ENCODE measurements at places on chromosomes 16 and 17. TPM values are rescaled to one million over a fixed set of nuclear protein-coding genes. Genes with fewer than 3 reads are reported as not detected.
A peak's percentile ranks its signal among the peaks of the same experiment; 100 is the strongest.

GRCh38 chr16:88473666-88474534, 20.8 kb downstream of the ZFPM1 start:
- DNase-seq = no peak
- no peaks in the 10 kb centered on the region for H3K4me1 ChIP-seq
- no peak overlapping the region for H3K27ac ChIP-seq

- no peaks in the 10 kb centered on the region for H3K4me1 ChIP-seq
- H3K27me3 ChIP-seq = no peaks in the 10 kb centered on the region
- H3K27ac ChIP-seq = no peak overlapping the region
- H3K4me3 ChIP-seq = no peak overlapping the region
- DNase-seq = no peak
- H3K36me3 ChIP-seq = peaks cover 6% of the 10 kb centered on the region
These were observed 11.4 kb downstream of the ARSG start for GRCh38 chr17:68302666-68303065.

- peak within 1 kb of the TSS; percentile 99 for H3K27ac ChIP-seq
- DNase-seq = peak; percentile 100
- peaks cover 23% of the 10 kb centered on the region for H3K4me1 ChIP-seq
- peaks cover 62% of the 10 kb centered on the region for H3K36me3 ChIP-seq
- no peaks in the 10 kb centered on the region for H3K27me3 ChIP-seq
These were observed at the start of gene CTDNEP1 for GRCh38 chr17:7251661-7252175. Gene CTDNEP1, minus strand, starts transcription at chr17:7251734. Its CDS starts 438 bp downstream, at chr17:7251296.

GRCh38 chr17:68497885-68498319, 14.3 kb upstream of the PRKAR1A start:
- no peaks in the 10 kb centered on the region for H3K36me3 ChIP-seq
- no peak overlapping the region for H3K4me3 ChIP-seq
- DNase-seq = no peak
- H3K27ac ChIP-seq = no peak overlapping the region

DNA sequence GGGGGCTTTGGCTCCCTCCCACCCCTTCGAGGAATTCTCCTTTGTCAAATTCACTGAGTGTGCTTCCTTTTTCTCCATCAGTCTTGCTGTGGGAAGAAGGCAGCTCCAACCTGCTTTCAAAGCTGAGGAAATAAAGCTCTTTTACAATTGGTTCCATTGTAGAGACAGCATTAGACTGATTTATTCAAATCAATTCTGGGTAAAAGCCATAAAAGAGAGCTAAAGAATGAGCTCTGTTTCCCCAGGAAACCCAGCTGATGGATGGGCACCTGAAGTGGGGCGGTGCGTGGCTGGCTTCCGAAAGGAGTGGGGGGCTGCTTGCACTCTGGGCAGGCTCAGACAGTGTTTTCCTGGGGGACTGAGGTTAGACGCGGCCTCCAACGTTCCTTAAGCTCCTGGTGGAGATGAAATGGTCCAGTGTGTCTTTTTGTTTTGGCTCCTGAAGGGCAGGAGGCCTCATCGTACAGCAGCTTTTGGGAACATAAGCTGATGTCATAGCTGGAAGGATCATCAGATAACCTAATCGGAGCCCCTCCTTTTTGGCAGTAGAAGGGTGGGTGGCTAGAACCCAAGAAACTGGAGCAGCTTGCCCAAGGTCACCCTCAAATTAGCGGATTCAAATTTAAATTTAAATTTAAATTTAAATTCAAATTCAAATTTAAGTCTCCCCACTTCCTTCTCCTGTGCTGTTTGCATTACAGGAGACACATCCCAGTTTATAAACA, 128.5 kb upstream of the EEF2KMT start:
- no peak overlapping the region for H3K4me3 ChIP-seq
- no peaks in the 10 kb centered on the region for H3K27me3 ChIP-seq
- H3K36me3 ChIP-seq = no peaks in the 10 kb centered on the region
- H3K4me1 ChIP-seq = no peaks in the 10 kb centered on the region

GRCh38 chr17:55704401-55704800, 18.3 kb downstream of the TMEM100 start:
- H3K4me3 ChIP-seq = no peak overlapping the region
- DNase-seq = peak; percentile 23
- peaks cover 7% of the 10 kb centered on the region for H3K4me1 ChIP-seq
- no peaks in the 10 kb centered on the region for H3K36me3 ChIP-seq

DNA sequence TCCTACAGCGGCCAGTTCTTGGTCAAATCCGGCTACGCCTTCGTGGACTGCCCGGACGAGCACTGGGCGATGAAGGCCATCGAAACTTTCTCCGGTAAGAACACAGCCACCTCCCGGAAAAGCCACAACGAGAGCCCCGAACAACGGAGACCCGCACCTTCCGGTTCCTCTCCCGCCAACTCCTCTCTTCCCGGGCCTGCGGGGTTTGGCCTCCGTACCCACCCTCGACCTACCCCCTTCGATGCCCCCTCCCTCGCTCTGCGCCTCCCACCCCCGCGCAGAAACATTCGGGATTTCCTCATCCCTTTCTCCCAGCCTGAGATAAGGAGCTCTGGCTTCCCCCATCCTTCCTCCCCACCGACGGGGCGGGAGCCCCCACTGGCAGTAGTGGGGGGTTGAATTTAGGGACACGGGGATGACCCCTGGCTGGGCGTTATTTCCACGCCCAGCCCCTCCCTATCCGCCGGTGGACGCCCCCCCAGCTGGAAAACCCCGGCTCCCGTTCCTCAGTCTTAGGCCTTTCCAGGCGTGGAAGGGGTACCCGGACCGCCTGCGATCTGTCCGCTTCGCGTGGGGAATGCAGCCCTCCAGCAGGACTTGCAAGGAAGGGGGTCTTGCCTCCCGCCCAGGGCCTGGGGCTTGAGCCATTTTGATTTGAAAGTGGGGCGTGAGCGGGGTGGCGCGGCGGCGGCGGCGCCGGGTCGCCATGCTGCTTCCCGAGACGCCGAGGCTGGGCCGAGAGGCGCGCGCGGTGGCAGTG, 822 bp downstream of the IGF2BP1 start:
- H3K27ac ChIP-seq = no peak overlapping the region
- no peak for DNase-seq
- H3K4me1 ChIP-seq = no peaks in the 10 kb centered on the region
- peaks cover 93% of the 10 kb centered on the region for H3K27me3 ChIP-seq
- no peak overlapping the region for H3K4me3 ChIP-seq

- H3K4me3 ChIP-seq = no peak overlapping the region
- DNase-seq = peak; percentile 17
- peaks cover 4% of the 10 kb centered on the region for H3K27me3 ChIP-seq
- peaks cover 14% of the 10 kb centered on the region for H3K4me1 ChIP-seq
- peaks cover 4% of the 10 kb centered on the region for H3K36me3 ChIP-seq
These were observed 629.7 kb upstream of the KIF2B start for GRCh38 chr17:53193044-53193443.

DNA sequence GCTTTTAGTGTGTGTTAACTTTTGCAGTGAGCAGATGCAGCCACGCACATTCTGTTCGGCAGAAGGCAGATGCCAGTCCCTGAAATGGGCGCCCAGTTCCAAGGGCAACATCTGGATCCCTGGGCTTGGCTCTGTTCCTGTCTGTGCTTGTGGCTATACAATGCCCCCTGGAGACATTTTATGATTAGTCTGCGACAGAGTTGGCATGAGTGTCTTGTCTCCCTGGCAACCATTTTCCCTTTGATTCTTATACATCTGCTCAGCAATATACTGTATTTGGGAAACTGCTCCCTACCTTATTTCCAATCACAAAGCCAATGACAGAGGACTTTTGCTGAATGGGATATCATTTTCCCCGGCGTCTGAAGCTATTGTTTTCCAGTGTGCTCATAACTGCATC, 1629.5 kb upstream of the GOT2 start:
- no peak overlapping the region for H3K27ac ChIP-seq
- no peak overlapping the region for H3K4me3 ChIP-seq
- H3K4me1 ChIP-seq = no peaks in the 10 kb centered on the region
- no peak for DNase-seq
- no peaks in the 10 kb centered on the region for H3K36me3 ChIP-seq

- no peak overlapping the region for H3K4me3 ChIP-seq
- no peak overlapping the region for H3K27ac ChIP-seq
- no peak for DNase-seq
- H3K36me3 ChIP-seq = peaks cover 10% of the 10 kb centered on the region
- peaks cover under 1% of the 10 kb centered on the region for H3K4me1 ChIP-seq
These were observed 57.7 kb downstream of the TBC1D16 start for GRCh38 chr17:79977708-79978547.

MPDU1 gene
- 52.0 TPM for total RNA-seq

TP53TG3 gene
- not detected for total RNA-seq

CCDC182 gene
- not detected for total RNA-seq

TMEM235 gene
- total RNA-seq = not detected

CCDC200 gene
- not detected for total RNA-seq

ZNF652 gene
- 18.8 TPM for total RNA-seq

ST6GALNAC1 gene
- total RNA-seq = not detected

ZPBP2 gene
- total RNA-seq = not detected

LMF1 gene
- total RNA-seq = 11.2 TPM

GPRC5C gene
- total RNA-seq = 17.7 TPM
